ENCODE measurements at places on chromosomes 3 and 15.

DNA sequence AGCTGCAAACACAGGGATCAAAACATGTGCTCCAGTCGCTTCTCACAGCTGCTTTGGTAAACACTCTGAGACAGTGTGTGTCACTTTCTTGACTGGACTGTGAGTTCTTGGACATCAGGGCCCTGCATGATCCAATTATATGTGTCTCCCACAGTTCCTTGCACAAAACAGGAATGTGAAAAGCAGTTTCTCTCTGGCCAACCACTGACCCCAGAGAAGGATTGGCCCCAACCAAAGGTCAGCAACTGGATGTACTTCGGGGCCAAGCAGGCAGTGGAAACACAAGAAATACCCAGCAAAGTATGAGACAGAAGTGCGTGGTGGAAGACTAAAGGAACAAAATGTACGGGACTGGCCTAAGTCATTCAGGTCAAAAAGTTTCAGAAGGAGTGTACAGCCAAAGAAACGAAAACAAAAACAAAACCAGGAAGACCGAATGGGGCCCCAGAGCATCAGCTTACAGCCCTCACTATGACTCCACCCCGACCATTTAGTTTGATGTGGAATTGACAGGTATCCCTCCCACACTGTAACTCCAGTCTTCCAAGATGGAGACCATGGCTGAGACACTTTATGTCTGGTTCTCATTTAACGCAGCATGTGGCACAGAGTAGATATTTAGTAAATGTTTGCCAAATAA, 76.7 kb upstream of the LPP start:
- DNase-seq: no peak

DNA sequence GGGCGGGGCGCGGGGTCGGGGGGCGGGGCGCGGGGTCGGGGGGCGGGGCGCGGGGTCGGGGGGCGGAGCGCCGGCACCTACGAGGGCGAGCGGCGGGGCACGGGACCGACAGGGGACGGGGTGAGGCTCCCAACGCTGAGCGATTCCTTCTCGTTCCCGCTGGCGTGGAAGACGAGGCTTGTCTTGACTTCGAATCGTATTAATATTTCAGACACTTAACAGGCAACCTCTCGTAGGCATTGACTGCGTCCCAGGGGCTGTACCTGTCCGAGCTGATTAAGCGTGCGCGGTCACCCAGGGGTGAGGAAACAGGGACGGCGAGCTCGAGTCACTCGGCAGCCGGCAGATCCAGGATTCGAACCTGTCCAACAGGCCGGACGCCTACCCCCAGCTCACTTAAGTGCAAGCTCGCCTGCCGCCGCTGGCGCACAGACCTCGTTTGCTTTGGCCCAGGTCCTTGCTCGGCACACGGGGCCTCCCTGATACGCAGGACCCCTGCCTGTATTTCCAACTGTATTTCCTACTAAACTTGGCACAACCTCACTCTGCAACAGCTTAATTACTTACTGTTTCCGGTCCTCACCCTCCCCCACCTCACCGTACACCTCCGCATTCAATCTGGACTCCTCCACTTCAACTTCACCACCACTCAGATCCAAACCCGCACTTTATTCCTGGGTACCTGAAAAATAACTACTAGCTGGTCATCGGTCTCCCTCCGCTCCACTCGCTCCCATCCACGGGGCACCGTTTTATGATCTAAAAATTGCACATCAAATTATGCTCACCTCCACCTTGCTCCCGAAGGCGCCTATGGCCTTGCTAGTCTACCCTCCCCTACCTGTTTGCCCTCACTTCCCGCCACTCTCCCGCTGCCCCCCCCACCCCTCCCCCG, 722 bp upstream of the ZXDC start:
- DNase-seq: no peak

GRCh38 chr3:49683162-49683561, 6.1 kb downstream of the MST1 start:
- DNase-seq: no peak

GRCh38 chr3:196096382-196096953, 14.6 kb upstream of the TFRC start:
- DNase-seq: no peak

- DNase-seq: no peak
Measured at GRCh38 chr3:94405258-94406035, 342.6 kb downstream of the NSUN3 start.

- no peak for DNase-seq
Measured at GRCh38 chr15:54941417-54941816, 255.3 kb downstream of the RSL24D1 start.

DNA sequence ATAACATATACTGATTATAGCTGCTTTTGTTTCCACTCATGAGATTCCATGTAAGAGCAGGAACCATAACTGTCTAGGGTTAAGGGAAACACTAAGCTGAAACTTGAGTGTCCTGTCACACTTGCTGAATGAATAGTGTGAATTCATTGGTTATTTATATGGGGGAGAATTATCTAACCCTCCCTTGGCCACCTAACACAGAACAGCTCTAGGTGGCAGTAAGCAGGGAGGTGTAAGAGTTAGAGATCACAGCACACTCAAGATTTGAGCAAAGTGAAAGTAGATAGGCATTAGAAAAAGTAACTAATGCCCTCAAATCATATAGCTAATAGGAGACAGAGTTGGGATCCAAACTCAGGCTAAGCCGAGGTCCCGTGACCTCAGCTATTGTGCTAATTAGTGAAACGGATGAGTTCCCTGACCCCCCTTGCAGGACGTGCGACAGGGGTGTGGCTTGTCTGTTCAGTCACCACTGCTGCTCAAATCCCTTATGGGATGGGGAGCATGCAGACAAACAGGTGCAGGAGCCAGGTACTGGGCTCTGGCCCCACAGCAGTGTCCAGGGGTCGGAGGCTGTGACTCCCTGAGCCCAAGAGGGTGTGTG, 27.7 kb upstream of the ANO10 start:
- DNase-seq: no peak

DNA sequence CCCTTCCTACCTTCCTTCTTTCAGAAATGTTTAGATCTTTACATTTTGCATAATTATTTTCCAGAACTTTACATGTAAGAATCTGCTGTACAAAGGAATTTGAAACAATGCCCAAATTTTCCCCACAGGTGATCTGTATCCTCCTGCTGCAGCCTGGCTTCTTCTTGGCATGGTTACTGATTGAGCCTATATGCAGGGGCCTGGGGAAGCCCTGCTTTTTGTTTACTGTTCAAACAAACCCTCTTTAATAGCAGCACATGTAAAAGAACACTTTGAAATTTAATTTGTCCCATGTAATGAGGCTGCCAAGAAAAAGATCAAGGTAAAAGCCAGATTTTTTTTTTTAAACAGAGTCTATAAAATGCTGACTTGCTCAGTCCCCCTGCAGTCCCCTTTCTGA, 432.2 kb downstream of the TUSC7 start:
- no peak for DNase-seq

DNA sequence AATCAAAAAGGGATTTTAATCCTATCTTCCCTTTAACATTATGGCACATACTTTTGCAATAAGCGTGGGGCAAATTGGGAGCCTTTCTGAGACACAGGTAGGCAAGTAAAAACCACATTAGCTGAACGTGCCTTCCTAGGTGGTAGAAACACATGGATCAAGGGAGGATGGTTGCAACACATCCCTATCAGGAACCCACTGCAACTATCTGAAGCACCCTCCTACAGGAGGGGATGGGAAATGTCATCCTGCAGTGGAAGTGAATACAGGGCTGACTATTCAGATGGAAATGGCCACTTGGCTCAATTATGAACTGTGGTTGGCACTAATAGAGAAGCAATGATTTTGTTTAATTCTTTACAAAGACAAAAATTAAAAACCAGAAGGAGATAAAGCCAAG, 826.3 kb downstream of the FHIT start:
- DNase-seq: no peak

GRCh38 chr15:82540055-82540983, at the start of gene RPS17:
Gene RPS17 (minus strand): TSS chr15:82540457. CDS start chr15:82540428, 29 bp downstream.
- DNase-seq: peak; percentile 97

DNA sequence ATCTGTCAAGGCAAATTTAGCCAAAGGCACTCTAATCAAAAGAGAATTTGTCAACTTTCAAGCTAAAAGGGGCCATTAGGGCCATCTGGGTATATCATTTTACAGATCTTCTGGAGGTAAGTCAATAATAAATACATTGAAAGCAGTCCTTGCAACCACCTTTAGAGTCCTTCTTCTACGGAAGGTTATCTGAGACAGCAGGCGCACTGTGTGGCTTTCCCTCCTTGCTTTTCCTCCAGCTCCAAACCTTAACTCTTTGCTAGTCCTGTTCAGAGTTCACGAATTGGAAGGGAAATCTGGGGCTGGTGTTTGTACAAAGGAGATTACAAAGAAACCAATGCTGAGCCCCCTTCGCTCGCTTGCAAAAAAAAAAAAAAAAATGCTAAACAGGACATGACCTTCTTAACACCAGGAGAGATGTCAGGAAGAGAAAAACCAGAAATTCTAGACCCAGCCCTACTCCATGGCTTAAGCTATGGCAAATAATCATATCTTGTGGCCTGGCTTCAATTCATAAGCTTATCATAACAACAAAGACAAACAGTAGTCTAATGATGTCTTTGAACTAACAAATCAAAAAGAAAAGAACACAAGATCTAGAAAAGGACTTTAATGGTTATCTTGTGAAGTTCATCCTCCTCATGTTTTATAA, 215.7 kb downstream of the STT3B start:
- no peak for DNase-seq

DNA sequence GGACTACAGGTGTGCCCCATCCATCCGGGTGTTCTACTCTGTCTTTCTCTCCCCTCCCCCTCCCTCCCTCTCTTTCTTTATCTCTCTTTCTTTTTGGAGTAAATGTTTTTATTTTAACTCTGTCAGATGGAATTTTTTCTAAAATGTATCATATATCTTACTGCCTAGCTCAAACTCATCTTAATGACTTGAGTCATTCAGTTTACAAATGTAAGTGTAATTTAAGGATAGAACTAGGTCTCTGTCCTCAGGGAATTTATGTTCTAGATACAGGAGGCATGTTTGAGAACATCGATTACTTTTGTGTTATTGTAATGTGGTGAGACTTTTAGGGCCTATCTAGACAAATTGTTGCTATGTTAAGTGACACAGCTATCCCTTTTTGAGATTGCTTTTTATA, 3.5 kb downstream of the TBC1D23 start:
- no peak for DNase-seq

- DNase-seq: no peak
Measured at GRCh38 chr15:63080634-63081250, 38.2 kb downstream of the TPM1 start.

- no peak for DNase-seq
Measured at GRCh38 chr3:23501201-23501802, 298.2 kb downstream of the UBE2E2 start.

DNA sequence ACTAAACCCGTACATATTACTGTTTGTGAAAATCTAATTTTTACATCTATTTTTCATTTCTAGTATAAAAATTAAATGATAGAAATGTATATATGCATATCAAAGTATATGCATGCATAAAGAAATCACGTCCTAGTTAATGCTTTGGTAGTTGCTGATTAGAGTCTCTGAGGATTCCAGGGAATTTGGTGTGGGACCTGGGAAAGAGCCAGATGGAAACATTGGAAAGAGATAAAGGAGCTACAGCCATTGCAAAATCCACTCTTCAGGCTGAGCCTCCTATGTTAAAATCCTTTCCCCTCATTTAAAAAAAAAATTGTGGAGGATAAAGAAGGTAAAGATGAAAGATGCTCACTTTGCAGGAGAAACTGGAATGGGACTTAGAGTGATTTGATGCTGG, 134.1 kb downstream of the SRGAP3 start:
- DNase-seq: no peak

DNA sequence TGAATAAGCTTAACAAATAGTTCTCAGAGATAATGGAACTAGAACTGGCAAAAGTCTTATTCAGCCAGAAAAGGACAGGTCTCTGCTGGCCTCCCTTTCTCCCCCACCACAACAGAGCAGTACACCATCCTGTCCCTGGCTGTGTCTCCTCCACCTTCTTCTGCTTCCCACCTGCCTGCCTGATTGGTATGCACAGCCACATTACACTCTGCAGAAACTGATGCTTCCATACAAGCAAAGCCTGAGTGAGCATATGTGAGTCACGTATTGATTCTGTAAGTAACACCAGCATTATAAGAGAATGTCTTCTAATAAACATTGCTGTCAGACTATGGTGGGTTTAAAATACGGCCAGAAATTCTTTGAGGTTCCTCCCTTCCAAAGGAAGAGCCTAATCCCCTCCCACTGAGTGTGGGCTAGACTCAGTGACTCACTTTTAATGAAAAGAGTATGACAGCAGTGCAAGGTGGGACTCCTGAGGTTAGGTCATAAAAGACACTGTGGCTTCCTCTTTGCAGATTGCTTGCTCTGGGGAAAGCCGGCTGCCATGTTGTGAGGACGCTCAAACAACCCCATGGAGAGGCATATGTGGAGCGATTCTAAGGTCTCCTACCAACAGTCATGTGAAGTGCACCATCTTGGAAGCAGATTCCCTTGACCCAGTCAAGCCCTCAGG, 44.4 kb downstream of the ANXA2 start:
- DNase-seq: no peak

GRCh38 chr3:65538101-65538500, 500.6 kb downstream of the MAGI1 start:
- DNase-seq: no peak

- DNase-seq: no peak
Measured at GRCh38 chr3:144112437-144112836, 140.8 kb downstream of the DIPK2A start.

- DNase-seq: no peak
Measured at GRCh38 chr3:9183811-9184460, 65.5 kb downstream of the SRGAP3 start.

- DNase-seq: no peak
Measured at GRCh38 chr3:150385296-150386242, 22.5 kb upstream of the TSC22D2 start.

- no peak for DNase-seq
Measured at GRCh38 chr3:141057436-141057835, 6.3 kb downstream of the SPSB4 start.

DNA sequence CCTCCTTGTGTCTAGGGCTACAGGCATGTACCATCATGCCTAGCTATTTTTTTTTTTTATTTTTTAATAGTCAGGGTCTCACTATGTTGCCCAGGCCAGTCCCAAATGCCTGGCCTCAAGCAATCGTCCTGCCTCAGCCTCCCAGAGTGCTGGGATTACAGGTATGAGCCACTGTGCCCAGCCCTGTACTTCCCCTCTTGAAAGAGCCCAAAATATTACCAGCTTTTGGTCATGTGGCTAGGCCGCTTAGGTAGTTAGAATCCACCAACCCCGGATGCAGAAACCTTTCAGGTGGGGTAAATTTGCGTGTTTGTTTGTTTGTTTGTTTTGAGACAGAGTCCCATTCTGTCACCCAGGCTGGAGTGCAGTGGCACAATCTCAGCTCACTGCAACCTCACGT, 132.8 kb upstream of the C2CD4B start:
- DNase-seq: no peak

All from effector CD4-positive, alpha-beta T cell (primary cell).